ENCODE measurements at places on chromosomes 12 and 14. TPM values are rescaled to one million over a fixed set of nuclear protein-coding genes. Genes with fewer than 3 reads are reported as not detected.

DNA sequence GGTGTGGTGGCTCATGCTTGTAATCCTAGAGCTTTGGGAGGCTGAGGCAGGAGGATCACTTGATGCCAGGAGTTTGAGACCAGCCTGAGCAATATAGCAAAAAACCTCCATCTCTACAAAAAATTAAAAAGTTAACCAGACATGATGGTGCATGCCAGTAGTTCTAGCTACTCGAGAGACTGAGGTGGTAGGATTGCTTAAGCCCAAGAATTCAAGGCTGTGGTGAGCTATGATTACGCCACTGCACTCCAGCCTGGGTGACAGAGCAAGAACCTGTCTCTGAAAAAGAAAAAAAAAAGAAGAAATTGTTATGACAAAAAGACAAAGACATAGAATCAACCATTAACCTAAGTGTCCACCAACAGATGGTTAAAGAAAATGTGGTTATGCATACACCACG is 2.1 kb upstream of the ATP23 start:
- DNase-seq = no peak

GRCh38 chr12:111211910-111212757 is 156.8 kb downstream of the PHETA1 start:
- no peak for DNase-seq

DNA sequence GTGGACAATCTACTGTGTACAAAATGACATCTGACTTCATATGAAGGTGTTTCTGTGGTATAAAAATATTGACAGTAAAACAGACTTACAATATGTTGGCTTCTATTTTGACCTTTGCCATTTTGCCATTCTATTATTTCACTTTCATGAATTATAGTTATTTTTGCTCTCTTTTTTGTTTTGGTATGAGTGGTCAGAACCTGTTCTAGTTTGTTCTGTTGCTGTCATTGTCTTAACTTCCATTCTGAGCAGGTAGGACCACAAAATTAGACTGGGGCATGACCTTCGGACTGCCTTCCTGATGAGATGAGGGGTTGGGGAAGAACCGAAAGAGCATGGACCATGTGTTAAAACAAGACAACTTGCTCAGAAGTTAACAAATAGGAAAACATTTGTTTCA is 36.5 kb upstream of the IFNG-AS1 start:
- DNase-seq = no peak

GRCh38 chr14:32761381-32761968 is 177.2 kb upstream of the NPAS3 start:
- no peak for DNase-seq

GRCh38 chr12:87311206-87311605 is 718.0 kb downstream of the C12orf50 start:
- DNase-seq = no peak

GRCh38 chr14:45709541-45709940 is 456.5 kb upstream of the MIS18BP1 start:
- no peak for DNase-seq

DNA sequence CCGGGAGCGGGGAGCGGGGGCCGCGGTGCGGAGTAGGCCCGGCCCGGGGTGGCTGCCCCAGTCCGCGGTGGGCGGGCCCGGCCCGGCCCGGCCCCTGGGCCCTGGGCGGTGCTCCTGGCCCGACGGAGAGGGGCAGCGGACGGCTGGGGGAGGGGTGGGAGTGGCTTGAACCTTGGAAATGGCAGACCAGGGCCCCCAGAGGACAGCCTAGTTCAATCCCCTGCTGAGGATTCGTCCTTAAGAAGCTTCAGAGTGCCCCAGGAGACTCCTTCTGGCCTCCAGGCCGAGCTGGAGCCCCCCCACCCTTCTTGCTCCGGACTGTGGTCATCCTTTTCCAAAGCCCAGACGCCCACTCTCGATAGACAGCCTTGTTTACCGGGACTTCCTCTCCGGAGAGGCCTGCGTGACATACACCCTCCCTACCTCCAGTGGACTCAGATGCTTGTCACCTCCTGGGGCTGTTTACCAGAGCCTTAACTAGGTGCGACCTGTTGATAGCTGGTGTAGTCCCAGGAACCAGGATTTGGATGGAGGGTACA is 458 bp downstream of the KHNYN start:
- no peak for DNase-seq

- DNase-seq = no peak
Observed at GRCh38 chr12:100555722-100556121, 17.8 kb upstream of the GAS2L3 start.

- DNase-seq = peak; percentile 33
Observed at GRCh38 chr14:63383776-63384367, 65.1 kb upstream of the GPHB5 start.

DNA sequence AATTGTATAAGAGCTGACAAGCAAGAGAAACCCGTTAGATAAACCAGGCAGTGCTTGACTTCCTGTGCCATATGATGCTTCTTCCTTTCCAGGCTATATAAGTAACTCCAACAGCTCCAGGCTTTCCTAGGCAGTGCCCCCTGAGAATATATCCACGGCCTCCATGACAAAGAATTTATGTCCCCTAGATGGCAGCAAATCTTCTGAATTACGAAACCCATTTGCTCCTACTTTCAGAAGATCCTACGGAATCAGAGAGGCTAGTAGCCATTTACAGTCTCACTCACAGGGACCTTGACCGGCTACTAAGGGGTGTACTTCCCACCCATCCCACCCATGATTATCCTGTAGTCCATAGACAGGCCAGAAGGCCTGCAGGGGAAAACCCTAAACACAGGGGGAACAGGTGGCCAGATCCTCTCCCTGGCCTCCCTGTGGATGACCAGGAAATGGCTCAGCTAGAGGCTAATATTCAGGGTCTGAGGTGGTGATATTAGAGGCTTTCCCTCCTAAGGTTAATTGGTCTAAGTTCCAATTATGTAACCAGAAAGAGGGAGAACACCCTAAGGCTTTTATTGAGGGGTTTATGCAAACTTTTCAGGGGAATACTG is 77.2 kb upstream of the DCD start:
- DNase-seq = no peak

- no peak for DNase-seq
Observed at GRCh38 chr12:85872497-85873091, 1.5 kb upstream of the NTS start.

- DNase-seq = no peak
Observed at GRCh38 chr12:95763809-95764253, 26.7 kb downstream of the NTN4 start.

DNA sequence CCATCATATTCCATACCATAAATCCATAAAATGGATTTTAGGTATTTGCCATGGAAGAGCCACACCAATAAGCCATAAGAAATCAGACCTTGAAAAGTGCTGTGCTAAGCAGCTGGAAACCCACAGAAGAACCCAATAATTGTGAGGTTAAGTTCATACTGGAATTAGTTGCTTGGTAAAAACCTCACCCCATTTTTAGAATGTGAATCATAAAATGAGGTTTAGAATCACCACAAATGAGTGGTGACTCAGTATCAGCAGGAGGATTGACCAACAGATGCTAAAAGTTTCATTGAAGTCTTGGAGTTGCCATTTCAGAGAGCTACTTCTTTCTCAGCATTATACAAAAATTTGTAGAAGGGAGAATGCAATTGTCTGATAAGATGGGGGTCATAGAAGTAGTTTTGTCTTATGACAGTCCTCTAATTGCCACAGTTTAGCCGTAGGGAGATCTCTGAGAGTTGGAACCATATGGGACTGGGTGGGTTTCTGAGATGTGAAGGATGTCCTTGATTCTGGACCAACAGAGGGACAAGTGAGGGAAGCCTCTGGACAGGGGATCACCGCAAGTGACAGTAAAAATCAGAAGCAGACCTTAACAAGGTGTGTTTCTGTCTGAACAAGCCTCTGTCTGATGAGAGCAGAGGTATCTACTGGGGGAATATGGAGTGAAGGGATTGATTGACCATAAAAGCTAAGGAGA is 1.4 kb upstream of the STON2 start:
- DNase-seq = no peak

FAM186B gene
- 0.35 TPM for total RNA-seq

CSAD gene
- 64.3 TPM for total RNA-seq

AP4S1 gene
- total RNA-seq = 14.7 TPM

GALNT16 gene
- total RNA-seq = 0.46 TPM

RTN1 gene
- 0.25 TPM for total RNA-seq

TSHR gene
- total RNA-seq = 1.3 TPM

OR4K5 gene
- total RNA-seq = not detected

OTOGL gene
- total RNA-seq = not detected
